ENCODE measurements at places on chromosomes 11 and 22. TPM values are rescaled to one million over a fixed set of nuclear protein-coding genes. Genes with fewer than 3 reads are reported as not detected.

The MYH9 gene
- 718 TPM for total RNA-seq

The MGAT3 gene
- total RNA-seq: 0.55 TPM

The RFPL1 gene
- not detected for total RNA-seq

The NPAT gene
- total RNA-seq: 73.9 TPM

The ZNF280B gene
- 2.6 TPM for total RNA-seq

The FUT4 gene
- total RNA-seq: 5.6 TPM
